Thoracic aorta (tissue), 2 donors: ENCODE measurements at places on chromosomes 11 and 22. TPM values are rescaled to one million over a fixed set of nuclear protein-coding genes. Genes with fewer than 3 reads are reported as not detected.

DNA sequence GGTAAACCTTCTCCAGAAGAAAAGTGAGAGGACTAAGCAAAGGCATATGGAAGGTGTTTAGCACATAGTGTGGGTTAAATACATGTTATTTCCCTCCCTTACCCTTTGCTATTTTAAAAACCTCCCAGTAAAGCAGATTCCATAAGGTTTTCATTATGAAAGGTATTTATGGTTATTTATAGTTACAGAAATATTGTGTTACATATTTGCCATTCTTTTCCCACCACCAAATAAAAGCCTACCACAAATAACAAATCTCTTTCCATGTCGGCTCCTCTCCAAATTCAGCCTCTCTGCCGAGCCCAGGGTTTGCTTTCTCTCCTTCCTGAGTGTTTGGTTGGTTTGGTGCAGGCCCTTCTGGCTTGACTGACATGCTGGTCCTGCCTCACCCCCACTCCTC, 64.4 kb downstream of the INSC start:
- H3K4me1 ChIP-seq, result peaks cover 41% of the 10 kb centered on the region
- peak overlapping the region; percentile 40 for H3K27ac ChIP-seq
- H3K27me3 ChIP-seq, result no peaks in the 10 kb centered on the region
- H3K36me3 ChIP-seq, result no peaks in the 10 kb centered on the region
- no peak for DNase-seq

DNA sequence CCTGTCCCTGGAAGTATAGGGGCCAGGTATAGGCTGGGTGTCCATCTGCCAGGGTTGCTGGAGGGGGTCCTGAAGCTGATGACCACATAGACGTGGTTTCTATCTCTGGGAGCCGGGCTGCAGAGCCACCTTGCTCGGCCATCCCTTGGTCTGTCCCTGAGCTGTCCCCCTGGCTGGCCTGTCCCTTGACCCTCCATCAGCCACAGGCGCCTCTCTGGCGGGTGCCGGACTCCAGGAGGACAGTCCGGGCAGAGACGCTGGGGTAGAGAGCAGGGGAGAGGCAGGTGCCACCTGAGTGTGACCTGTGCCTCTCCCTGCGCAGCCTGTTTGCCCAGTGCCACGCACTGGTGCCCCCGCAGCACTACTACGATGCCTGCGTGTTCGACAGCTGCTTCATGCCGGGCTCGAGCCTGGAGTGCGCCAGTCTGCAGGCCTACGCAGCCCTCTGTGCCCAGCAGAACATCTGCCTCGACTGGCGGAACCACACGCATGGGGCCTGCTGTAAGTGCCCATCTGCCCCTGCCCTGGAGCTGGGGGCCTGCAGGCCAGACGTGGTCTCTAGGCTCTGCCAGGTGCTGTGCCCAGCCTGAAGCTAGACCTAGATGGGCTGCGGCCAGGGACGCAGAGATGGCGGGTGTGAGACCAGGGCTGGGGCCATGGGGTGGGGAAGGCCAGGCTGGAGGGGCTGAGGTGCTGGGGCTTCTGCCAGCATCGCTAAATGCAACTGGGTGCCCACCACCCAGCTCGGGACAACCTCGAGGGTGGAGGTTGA, 29.9 kb downstream of the MUC2 start:
- H3K27me3 ChIP-seq, result no peaks in the 10 kb centered on the region
- no peaks in the 10 kb centered on the region for H3K36me3 ChIP-seq
- no peaks in the 10 kb centered on the region for H3K4me1 ChIP-seq
- H3K27ac ChIP-seq, result no peak overlapping the region
- no peak for DNase-seq

DNA sequence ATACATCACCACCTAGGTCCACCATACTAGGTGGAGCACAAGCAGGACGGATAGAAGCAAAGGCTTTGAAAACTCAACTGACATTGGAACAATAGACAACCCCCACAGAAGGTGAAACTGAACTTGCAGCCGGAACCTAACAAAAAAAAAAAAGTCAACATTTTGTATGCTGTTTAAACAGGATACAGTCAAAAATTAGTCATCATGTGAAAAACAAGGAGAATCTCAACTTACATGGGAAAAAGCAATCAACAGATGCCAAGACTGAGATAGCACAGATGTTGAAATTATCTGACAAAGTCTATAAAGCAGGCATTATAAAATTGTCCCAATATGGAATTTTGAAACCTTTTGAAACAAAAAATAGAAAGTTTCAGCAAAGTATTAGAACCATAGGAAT, 123.8 kb downstream of the RAB38 start:
- no peak for DNase-seq
- no peaks in the 10 kb centered on the region for H3K4me1 ChIP-seq
- H3K36me3 ChIP-seq, result no peaks in the 10 kb centered on the region
- no peak overlapping the region for H3K27ac ChIP-seq
- H3K27me3 ChIP-seq, result no peaks in the 10 kb centered on the region
- H3K4me3 ChIP-seq, result no peak overlapping the region

DNA sequence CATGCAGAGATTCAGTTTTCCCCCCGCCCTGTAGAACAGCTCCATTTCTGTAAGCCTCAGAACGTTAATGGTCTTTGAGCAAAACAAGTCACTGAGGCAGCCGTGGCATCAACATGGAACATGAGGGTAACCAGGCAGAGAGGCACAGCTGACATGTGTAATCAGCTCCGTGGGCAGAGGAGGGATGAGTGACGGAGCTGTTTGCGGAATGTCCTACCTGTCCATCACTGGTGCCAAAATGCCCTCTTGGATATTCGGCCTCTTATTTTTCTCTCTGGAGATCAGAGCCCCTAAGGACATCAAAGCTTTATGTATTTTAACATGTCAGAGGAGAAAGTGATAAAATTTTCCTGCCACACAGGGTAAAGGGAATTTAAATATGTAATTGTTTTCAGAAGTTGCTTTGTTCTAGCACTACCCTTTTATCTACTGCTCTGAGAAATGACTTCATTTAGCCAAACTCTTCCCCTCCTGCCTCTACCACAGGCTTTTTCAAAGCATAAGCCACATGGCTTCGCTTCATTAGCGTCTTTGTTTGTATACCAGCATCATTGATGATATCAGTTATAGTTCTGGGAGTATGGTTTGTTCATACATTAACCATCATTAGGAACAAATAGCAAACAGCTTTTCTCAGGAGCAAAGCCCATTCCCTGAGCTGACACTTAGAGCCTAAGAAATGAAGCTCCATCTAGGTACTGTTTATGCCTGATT, 32.9 kb downstream of the C11orf71 start:
- H3K27ac ChIP-seq, result peak overlapping the region; percentile 61
- H3K4me1 ChIP-seq, result peaks cover 9% of the 10 kb centered on the region
- H3K4me3 ChIP-seq, result peak overlapping the region; percentile 15
- DNase-seq, result no peak
- no peaks in the 10 kb centered on the region for H3K27me3 ChIP-seq

DNA sequence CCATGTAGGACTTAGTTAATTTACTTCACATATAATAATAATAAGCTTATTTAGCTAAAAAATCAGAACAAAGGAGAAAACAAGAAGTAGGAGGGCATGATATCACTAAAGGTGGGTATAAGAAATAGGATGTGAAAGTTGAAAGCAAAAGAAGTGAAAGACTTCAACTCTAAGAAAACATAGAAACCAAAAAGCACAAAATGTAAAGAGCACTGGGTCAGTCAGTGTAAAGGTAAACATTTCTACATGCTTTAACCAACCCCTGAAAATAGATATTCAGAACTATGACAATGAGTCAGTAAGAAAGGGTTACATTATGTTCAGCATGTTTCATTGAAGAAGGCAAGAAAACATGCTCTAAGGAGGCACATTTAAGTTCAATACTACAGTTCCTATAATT, 298.8 kb downstream of the SWAP70 start:
- DNase-seq, result no peak
- H3K27ac ChIP-seq, result no peak overlapping the region
- H3K27me3 ChIP-seq, result no peaks in the 10 kb centered on the region
- no peaks in the 10 kb centered on the region for H3K4me1 ChIP-seq

GRCh38 chr11:11537372-11537771, 84.4 kb downstream of the GALNT18 start:
- H3K4me3 ChIP-seq, result no peak overlapping the region
- no peak overlapping the region for H3K27ac ChIP-seq
- no peaks in the 10 kb centered on the region for H3K36me3 ChIP-seq
- no peaks in the 10 kb centered on the region for H3K27me3 ChIP-seq
- peaks cover 38% of the 10 kb centered on the region for H3K4me1 ChIP-seq
- DNase-seq, result no peak

- H3K4me1 ChIP-seq, result peaks cover 32% of the 10 kb centered on the region
- peak overlapping the region; percentile 98 for H3K27ac ChIP-seq
- H3K36me3 ChIP-seq, result peaks cover 13% of the 10 kb centered on the region
- H3K4me3 ChIP-seq, result peak overlapping the region; percentile 18
- no peaks in the 10 kb centered on the region for H3K27me3 ChIP-seq
These were observed 19.7 kb downstream of the ATG16L2 start for GRCh38 chr11:72833811-72834493.

GRCh38 chr11:10095412-10096208, 198.4 kb downstream of the SBF2 start:
- DNase-seq, result no peak
- H3K36me3 ChIP-seq, result no peaks in the 10 kb centered on the region
- peaks cover 3% of the 10 kb centered on the region for H3K4me1 ChIP-seq

DNA sequence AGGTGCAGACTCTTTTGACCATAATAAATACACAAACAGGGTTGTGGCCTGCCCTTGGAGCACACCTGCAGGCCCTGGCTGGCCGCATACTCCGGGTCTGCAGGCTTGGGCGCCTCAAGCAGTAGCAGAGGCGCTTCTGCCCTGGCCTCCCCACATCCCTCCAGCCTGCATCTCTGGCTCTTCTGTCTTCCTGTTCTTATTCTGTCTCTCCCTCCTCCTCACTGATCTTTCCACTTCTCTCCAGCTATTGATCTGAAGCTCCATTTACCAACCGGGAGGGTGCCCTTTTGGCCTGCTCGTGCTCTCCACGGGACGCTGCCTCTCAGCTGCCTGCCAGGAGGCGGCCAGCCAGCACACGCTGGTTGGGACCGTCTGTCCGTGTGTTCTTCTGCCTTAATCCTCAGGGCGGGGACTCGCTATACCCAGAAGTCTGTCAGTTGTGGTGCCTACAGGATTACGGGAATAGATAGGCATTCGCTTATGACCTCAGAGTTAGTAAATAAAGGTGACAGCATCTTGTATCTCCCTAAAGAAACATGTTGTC, 5.2 kb downstream of the UPB1 start:
- DNase-seq, result no peak
- no peaks in the 10 kb centered on the region for H3K27me3 ChIP-seq
- no peaks in the 10 kb centered on the region for H3K36me3 ChIP-seq
- H3K27ac ChIP-seq, result no peak overlapping the region

- peaks cover 10% of the 10 kb centered on the region for H3K4me1 ChIP-seq
These were observed 865 bp upstream of the AMOTL1 start for GRCh38 chr11:94767291-94767690.

DNA sequence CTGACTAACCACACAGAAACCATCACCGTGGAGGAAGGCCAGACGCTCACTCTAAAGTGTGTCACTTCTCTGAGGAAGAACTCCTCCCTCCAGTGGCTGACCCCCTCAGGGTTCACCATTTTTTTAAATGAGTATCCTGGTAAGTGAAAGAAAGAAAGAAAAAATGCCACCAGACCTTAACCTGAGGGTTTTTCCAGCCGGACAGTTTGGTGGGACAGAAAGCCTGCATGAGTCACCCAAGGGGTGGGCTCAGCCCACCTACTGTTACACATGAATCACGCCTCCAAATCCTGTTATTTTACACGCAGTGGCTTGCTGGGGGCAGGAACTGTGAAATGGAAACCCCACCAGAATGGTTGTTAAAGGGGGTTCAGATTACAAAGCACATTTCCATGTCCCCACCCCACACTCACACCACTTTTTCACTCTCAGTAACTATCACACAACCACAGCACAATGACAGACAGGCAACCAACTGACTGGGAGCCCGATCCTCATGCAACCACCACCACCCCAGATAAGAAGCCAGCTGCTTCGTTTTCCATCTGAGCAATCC, 11.9 kb downstream of the CRTAM start:
- H3K36me3 ChIP-seq, result no peaks in the 10 kb centered on the region
- H3K4me1 ChIP-seq, result no peaks in the 10 kb centered on the region
- H3K27ac ChIP-seq, result no peak overlapping the region
- no peak for DNase-seq
- H3K27me3 ChIP-seq, result no peaks in the 10 kb centered on the region

GRCh38 chr11:94737171-94737611, 31.0 kb upstream of the AMOTL1 start:
- H3K4me1 ChIP-seq, result peaks cover 23% of the 10 kb centered on the region
- no peaks in the 10 kb centered on the region for H3K36me3 ChIP-seq
- no peak overlapping the region for H3K27ac ChIP-seq
- DNase-seq, result no peak
- H3K27me3 ChIP-seq, result no peaks in the 10 kb centered on the region

Gene ABTB2
- total RNA-seq, result 12.3 TPM

Gene ADM2
- total RNA-seq, result not detected
